Activated CD4-positive, alpha-beta memory T cell treated with anti-CD3 and anti-CD28 coated beads for 36 hours (primary cell): ENCODE measurements at places on chromosomes 6 and 20. TPM values are rescaled to one million over a fixed set of nuclear protein-coding genes. Genes with fewer than 3 reads are reported as not detected.
A peak's percentile ranks its signal among the peaks of the same experiment; 100 is the strongest.

The EYS gene
- total RNA-seq: not detected

The PAK5 gene
- total RNA-seq: not detected

The OR2H2 gene
- not detected for total RNA-seq

The RTEL1 gene
- total RNA-seq: 38.3 TPM

The FRMD1 gene
- not detected for total RNA-seq

The SASH1 gene
- total RNA-seq: 1.2 TPM

The HDGFL1 gene
- total RNA-seq: not detected

The FAM162B gene
- total RNA-seq: not detected

The SLC17A1 gene
- not detected for total RNA-seq

- no peaks in the 10 kb centered on the region for H3K27me3 ChIP-seq
- DNase-seq: no peak
- H3K27ac ChIP-seq: no peak overlapping the region
- no peaks in the 10 kb centered on the region for H3K4me1 ChIP-seq
Measured at GRCh38 chr6:7888587-7889357, 21.8 kb downstream of the TXNDC5 start.

GRCh38 chr20:7458459-7458858 is 481.8 kb downstream of the HAO1 start:
- H3K4me3 ChIP-seq: no peak overlapping the region
- no peaks in the 10 kb centered on the region for H3K27me3 ChIP-seq
- DNase-seq: no peak
- no peak overlapping the region for H3K27ac ChIP-seq
- no peaks in the 10 kb centered on the region for H3K4me1 ChIP-seq
- H3K36me3 ChIP-seq: no peaks in the 10 kb centered on the region

DNA sequence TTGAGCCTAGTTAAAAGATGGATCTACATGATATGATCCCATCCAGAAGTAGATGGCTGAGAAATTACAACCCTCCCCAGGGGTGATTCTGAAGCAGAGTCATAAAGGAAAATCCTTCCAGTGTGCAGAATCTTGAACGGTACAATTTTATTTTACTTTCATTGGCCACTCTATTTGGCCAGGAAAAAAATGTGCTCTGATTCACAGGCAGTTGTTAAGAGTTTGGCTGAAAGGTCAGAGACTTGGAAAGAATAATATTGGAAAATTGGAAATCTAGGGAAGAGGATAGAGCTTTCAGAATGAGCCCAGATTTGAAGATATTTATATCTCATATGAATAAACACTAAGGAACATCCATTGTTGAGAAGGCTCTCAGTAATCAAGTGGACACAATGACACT is 1299.3 kb upstream of the GJE1 start:
- DNase-seq: no peak
- H3K4me3 ChIP-seq: no peak overlapping the region
- no peak overlapping the region for H3K27ac ChIP-seq
- no peaks in the 10 kb centered on the region for H3K36me3 ChIP-seq
- no peaks in the 10 kb centered on the region for H3K4me1 ChIP-seq

- DNase-seq: no peak
- no peak overlapping the region for H3K27ac ChIP-seq
- no peaks in the 10 kb centered on the region for H3K27me3 ChIP-seq
- H3K4me3 ChIP-seq: no peak overlapping the region
Measured at GRCh38 chr6:165274611-165275010, 34.8 kb downstream of the C6orf118 start.

GRCh38 chr6:166448432-166448831 is 65.7 kb upstream of the MPC1 start:
- H3K27ac ChIP-seq: no peak overlapping the region
- no peak for DNase-seq
- no peaks in the 10 kb centered on the region for H3K4me1 ChIP-seq
- H3K36me3 ChIP-seq: peaks cover 2% of the 10 kb centered on the region

DNA sequence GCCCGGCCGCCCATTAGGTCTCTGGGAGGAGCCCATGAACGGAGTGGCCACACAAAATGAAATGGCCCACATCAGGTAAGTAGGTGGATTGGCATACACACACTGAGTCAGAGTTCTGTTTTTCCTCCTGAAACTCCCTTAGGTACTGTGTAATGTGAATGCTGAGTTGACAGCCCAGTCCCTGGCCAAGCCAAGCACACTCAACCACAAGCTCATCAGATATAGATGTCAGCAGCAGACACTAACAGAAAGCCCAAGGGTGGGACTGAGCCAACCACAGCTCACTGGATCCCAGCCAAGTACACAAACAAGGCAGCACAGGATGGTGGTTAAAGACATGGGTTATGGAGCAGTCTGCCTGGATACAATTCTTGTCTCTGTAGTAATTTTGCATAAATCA is 403.4 kb downstream of the GJA1 start:
- no peak overlapping the region for H3K27ac ChIP-seq
- no peaks in the 10 kb centered on the region for H3K4me1 ChIP-seq
- H3K4me3 ChIP-seq: no peak overlapping the region
- H3K36me3 ChIP-seq: no peaks in the 10 kb centered on the region

DNA sequence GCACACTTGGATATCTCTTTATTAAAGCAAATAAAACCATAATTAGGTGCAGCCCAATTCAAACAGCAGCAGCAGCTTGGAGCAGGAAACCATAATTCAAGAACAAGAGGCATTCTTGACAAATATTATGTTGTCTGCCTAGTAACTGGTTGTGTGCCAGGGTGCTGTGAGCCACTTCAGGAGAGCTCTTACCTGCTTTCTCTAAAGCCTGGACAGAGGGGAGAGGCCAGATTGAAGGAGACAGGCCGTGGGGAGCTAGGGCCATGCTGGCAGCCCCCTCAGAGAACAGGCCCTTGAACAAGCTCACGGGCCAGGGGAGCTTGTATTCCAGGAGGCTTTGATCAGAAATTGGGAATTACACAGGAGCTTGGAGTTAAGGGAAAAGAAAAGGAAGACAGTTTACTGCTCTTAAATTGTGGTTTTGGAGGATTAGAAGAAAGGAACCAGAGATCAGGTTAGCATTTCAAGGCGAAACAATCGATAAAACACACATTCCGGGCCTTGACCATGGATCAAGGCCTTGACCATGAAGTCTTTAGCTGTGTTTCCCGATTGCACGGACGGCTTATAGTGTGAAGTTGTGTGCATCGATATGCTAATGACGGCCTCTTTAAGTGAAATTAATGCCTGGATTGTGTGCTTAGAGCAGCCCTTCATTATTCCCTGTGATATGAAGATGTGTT is 69.8 kb upstream of the NKX2-2 start:
- H3K4me1 ChIP-seq: no peaks in the 10 kb centered on the region
- peaks cover 22% of the 10 kb centered on the region for H3K27me3 ChIP-seq
- H3K27ac ChIP-seq: no peak overlapping the region
- no peak for DNase-seq

DNA sequence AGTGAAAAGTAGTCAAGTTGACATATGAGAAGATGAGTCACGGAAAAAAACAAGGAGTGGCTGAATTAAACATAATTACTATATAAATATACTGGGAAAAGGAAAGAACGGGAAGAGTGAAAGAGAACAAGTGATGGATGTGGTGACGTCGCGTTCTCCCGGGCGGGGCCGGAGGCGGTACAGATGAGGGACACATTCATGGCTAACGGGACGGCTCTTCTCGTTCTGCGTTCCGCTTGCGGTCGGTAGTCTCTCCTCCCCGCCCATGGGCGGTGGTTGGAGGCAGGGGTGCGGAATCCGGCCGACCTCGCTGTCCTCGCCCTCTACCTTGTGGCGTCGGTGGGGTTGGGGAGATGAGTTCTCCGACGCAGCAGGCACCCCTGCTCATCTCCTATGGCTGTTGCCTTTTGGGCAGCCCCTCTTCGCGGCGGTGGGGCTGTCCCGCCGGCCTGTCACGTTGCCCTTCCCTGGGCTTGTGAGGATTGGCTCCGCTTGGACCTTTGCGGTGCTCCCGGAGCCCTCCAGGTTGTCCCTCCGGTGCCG is 22.5 kb downstream of the HLA-G start:
- H3K4me1 ChIP-seq: peaks cover 18% of the 10 kb centered on the region
- peak overlapping the region; percentile 63 for H3K4me3 ChIP-seq
- DNase-seq: peak; percentile 60
- H3K27me3 ChIP-seq: peaks cover 37% of the 10 kb centered on the region
- peaks cover 2% of the 10 kb centered on the region for H3K36me3 ChIP-seq

DNA sequence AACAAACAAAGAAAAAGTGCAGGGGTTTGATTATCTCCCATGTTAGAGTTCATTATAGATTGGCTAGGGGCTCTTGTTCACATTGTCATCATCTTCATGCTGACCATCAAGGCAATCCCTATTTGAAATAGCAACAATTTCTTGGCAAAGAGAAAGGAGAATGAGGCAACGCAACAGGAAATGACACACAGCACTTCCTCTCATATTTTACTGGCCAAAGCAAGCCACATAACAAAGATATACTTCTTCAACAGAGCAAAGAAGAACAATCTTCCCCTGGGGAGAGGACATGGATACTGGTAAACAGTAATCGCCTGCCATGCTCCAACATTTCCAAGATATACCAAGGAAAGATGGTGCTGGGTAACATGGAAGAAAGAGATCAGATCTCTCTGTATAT is 29.8 kb downstream of the EPM2A start:
- H3K36me3 ChIP-seq: peaks cover 9% of the 10 kb centered on the region
- no peak overlapping the region for H3K4me3 ChIP-seq
- no peak for DNase-seq
- no peak overlapping the region for H3K27ac ChIP-seq
- H3K27me3 ChIP-seq: no peaks in the 10 kb centered on the region

DNA sequence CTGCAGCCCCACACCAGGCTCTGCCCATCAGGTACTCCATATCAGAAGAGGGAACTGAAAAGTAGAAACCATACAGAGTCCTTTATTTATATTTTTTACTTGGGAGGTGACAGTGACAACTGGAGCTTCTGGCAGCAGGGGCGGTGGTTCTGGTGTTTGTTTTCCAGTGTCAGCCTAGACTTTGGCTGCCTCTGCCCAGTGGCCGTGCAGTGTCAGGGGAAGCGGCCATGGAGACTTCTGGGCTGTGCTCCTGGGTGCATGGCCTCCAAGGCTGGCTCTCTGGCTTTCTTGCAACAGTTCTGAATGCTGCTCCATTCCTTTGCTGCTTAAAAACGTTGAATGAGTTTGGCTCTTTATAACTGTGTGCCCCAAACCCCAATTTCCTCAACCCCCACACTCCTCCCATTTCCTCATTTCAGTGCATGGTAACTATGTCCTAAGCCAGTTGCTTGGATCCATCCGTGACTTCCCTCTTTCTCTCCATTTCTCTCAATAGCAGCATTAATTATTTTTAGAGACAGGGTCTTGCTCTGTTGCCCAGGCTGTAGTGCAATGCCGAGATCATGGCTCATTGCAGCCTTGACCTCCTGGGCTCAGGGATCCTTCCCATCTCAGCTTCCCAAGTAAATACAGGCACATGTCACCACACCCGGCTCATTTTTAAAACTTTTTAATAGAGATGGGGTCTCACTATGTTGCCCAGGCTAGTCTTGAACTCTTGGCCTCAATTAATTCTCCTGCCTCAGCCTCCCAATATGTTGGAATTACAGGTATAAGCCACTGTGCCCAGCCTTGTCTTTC is 141.1 kb upstream of the SGK1 start:
- H3K27me3 ChIP-seq: no peaks in the 10 kb centered on the region
- no peaks in the 10 kb centered on the region for H3K36me3 ChIP-seq
- H3K4me1 ChIP-seq: peaks cover 4% of the 10 kb centered on the region

GRCh38 chr6:55729665-55730064 is 145.7 kb downstream of the BMP5 start:
- no peaks in the 10 kb centered on the region for H3K36me3 ChIP-seq
- H3K4me1 ChIP-seq: no peaks in the 10 kb centered on the region
- H3K27ac ChIP-seq: no peak overlapping the region
- no peaks in the 10 kb centered on the region for H3K27me3 ChIP-seq
- H3K4me3 ChIP-seq: no peak overlapping the region

- no peak overlapping the region for H3K4me3 ChIP-seq
- peaks cover 3% of the 10 kb centered on the region for H3K4me1 ChIP-seq
- DNase-seq: no peak
- no peaks in the 10 kb centered on the region for H3K36me3 ChIP-seq
- H3K27me3 ChIP-seq: peaks cover 26% of the 10 kb centered on the region
Measured at GRCh38 chr20:1500496-1500895, 9.3 kb upstream of the SIRPB2 start.

DNA sequence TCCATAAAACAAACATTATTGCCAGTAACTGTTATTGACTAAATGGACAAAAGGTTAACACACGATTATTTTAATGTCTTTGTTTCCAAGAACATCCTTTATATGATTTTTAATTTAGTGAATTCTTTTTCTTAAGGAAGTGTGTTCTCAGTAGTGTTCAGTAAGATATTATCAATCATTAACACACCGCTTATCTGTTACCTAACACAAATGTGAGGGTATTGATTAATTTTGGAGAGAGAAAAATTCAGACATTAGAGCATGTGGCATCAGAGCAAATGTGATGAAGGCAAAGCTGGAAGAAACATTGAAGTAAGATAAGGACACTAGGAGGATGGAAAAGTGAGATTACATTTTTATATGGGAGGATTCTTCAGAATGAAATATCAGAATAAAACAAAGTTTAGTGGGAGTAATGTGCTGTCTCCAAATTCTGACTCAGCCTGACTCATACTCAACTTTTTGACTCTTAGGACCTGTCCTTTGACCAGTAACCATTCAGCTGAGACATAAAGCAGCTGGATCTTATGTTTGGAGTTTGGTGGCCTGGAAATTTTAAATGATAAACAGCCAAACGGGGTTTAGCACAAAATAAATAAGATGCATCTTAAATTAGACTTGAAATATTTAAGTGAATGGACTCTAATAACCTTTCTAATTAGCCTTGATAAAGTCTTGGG is 348.6 kb downstream of the CD109 start:
- DNase-seq: no peak
- H3K27me3 ChIP-seq: no peaks in the 10 kb centered on the region
- no peaks in the 10 kb centered on the region for H3K36me3 ChIP-seq

DNA sequence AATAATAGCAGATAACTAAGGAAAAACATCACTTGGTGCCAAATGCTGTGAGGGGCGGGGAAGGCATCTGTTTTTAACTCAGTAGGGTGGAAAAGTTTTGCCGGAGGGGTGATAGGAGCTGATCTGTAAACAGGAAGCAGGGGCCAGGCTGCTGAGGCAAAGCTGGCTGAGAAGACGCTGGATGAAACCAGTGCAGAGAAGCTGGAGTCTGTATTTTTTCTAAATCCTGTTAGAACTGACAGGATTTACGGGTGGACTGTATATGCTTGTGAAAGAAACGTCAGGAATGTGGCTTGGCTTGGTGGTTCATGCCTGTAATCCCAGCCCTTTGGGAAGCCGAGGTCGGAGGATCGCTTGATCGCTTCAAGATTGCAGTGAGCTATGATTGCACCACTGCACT is 5.6 kb downstream of the PCMTD2 start:
- H3K27ac ChIP-seq: no peak overlapping the region
- DNase-seq: no peak
- H3K27me3 ChIP-seq: no peaks in the 10 kb centered on the region
- no peak overlapping the region for H3K4me3 ChIP-seq
- H3K36me3 ChIP-seq: peaks cover 9% of the 10 kb centered on the region

- H3K36me3 ChIP-seq: no peaks in the 10 kb centered on the region
- peaks cover 5% of the 10 kb centered on the region for H3K27me3 ChIP-seq
- DNase-seq: peak; percentile 8
- no peak overlapping the region for H3K4me3 ChIP-seq
Measured at GRCh38 chr6:169974663-169975062, 223.2 kb downstream of the ERMARD start.

GRCh38 chr20:43563429-43563828 is 4.6 kb downstream of the SGK2 start:
- no peaks in the 10 kb centered on the region for H3K4me1 ChIP-seq
- no peak for DNase-seq
- H3K27me3 ChIP-seq: no peaks in the 10 kb centered on the region

GRCh38 chr6:36955671-36956445 is 1.3 kb downstream of the PI16 start:
- H3K27ac ChIP-seq: peak overlapping the region; percentile 29
- H3K4me3 ChIP-seq: peak overlapping the region; percentile 28
- no peak for DNase-seq
- peaks cover 38% of the 10 kb centered on the region for H3K4me1 ChIP-seq

GRCh38 chr6:157853902-157854502 is 31.0 kb downstream of the SNX9 start:
- H3K4me3 ChIP-seq: no peak overlapping the region
- DNase-seq: no peak
- no peak overlapping the region for H3K27ac ChIP-seq
- peaks cover 48% of the 10 kb centered on the region for H3K4me1 ChIP-seq
